ENCODE measurements at places on chromosomes 4 and X. TPM values are rescaled to one million over a fixed set of nuclear protein-coding genes. Genes with fewer than 3 reads are reported as not detected.

GRCh38 chr4:87239821-87240220 is 19.4 kb upstream of the KLHL8 start:
- DNase-seq: peak; percentile 31

- DNase-seq: no peak
Observed at GRCh38 chr4:185771711-185772390, 40.1 kb downstream of the SORBS2 start.

DNA sequence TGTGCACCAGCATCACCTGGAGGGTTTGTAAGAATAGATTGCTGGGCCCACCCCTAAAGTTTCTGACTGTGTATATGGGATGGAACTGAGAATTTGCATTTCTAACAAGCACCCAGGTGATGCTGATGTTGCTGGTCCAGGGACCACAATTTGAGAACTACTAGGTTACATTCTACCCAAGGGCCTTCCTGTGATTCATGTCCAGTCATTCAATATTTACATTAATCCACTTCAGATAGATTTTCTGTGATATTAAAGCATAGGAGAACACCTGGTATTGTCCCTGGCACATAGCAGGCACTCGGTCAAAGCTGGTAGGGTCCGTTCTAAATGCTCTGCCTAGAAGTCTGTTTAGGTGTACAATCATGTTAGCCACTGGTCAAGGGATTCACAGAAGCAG is 19.5 kb upstream of the XPNPEP2 start:
- no peak for DNase-seq

DNA sequence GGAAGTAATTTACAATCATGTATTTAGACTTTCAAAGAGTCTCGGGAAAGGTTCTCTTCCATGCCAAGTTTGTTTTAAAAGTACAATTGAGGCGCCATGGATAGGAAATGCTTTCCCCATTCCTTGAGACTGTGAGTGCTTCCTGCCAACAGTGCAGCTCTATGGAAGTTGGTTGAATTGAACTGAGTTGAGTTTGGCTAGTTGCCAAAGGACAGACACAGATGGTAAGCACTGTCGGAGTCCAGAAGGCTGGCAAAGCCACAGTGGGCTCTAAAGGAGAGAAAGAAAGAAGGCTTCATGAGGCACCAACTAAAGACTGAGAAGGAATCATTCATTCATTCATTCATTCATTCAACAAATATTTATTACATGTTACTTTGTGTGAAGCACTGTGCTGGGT is 4.3 kb upstream of the KCNE5 start:
- DNase-seq: no peak

The SYP gene
- 4.0 TPM for polyA plus RNA-seq

DNA sequence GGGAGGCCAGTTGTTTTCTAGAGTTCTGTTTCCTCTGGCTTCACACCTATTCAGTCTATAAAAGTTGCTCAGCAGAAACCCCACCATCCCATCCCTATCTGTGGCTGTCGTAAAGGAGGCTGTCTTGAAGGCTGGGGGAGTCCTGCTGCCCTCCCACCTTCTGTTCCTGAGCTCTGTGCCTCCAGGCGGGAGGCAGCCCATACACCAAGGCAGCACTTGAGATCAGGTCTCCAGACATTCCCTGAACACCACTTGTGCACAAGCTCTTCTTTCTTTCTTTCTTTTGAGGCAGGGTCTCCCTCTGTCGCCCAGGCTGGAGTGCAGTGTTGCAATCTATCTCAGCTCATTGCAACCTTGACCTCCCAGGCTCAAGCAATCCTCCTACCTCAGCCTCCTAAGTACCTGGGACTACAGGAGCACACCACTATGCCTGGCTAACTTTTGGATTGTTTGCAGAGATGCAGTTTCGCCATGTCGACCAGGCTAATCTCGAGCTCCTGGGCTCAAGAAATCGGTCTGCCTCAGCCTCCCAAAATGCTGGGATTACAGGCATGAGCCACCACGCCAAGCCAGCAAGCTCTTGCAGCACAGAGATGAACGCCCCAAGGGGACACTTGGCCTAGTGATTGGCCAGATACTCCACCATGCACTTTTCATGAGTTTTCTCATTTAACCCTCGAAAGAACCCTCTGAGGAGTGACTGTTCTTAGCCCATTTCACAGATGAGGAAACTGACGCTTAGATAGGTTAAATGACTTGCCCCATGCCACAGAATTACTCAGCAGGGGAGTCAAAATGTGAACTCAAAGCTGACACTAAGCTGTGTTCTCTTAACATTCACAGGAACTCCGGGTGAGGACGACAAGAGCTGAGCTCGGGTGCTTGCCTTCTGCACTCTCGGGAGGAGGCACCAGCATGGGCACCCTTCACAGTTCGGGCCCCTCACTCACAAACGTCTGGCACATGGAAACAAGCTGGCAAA is 55.8 kb upstream of the ENPP6 start:
- no peak for DNase-seq

- peak; percentile 41 for DNase-seq
Observed at GRCh38 chr4:183130328-183131155, 31.5 kb downstream of the WWC2 start.
